ENCODE measurements at places on chromosomes 1 and 21. TPM values are rescaled to one million over a fixed set of nuclear protein-coding genes. Genes with fewer than 3 reads are reported as not detected.

Gene AMY1A
- not detected for total RNA-seq

Gene TMED5
- total RNA-seq, result 55.1 TPM

GRCh38 chr1:87113313-87113712 lies 198.9 kb downstream of the HS2ST1 start:
- no peaks in the 10 kb centered on the region for H3K36me3 ChIP-seq
- H3K4me3 ChIP-seq, result no peak overlapping the region
- DNase-seq, result no peak
- H3K27ac ChIP-seq, result no peak overlapping the region
- no peaks in the 10 kb centered on the region for H3K4me1 ChIP-seq

GRCh38 chr1:247475793-247476192 lies 17.9 kb upstream of the OR2B11 start:
- H3K36me3 ChIP-seq, result no peaks in the 10 kb centered on the region
- no peak for DNase-seq
- H3K4me3 ChIP-seq, result no peak overlapping the region
- H3K27ac ChIP-seq, result no peak overlapping the region

GRCh38 chr1:165144757-165145397 lies 211.6 kb downstream of the LMX1A start:
- H3K27ac ChIP-seq, result no peak overlapping the region
- no peaks in the 10 kb centered on the region for H3K27me3 ChIP-seq
- H3K36me3 ChIP-seq, result no peaks in the 10 kb centered on the region

DNA sequence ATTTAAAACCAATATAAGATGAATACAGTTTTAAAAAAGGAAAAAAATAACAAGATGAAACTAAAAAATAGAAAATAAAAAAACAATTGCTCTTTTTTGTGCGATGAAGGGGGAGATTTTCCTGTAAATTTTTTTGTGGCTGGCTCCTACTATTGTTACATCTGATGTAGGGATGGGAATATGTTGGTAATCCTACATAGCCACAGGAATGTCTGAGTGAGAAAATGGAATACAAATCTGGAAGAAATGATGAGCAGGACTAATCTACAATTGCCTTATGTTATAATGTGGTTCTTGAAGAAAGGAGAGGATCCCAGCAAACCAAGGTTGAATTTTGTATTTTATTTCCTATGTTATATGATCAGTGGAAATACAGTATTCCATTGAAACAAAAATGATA lies 40.9 kb downstream of the ATP6V1G3 start:
- no peaks in the 10 kb centered on the region for H3K27me3 ChIP-seq
- H3K4me1 ChIP-seq, result peaks cover 2% of the 10 kb centered on the region
- DNase-seq, result no peak
- no peak overlapping the region for H3K27ac ChIP-seq
- peaks cover 3% of the 10 kb centered on the region for H3K36me3 ChIP-seq

Gene SPATA45
- not detected for total RNA-seq

GRCh38 chr1:59432531-59433439 lies 135.9 kb downstream of the FGGY start:
- H3K27ac ChIP-seq, result no peak overlapping the region
- H3K4me3 ChIP-seq, result no peak overlapping the region
- H3K36me3 ChIP-seq, result no peaks in the 10 kb centered on the region
- no peaks in the 10 kb centered on the region for H3K27me3 ChIP-seq
- DNase-seq, result no peak

GRCh38 chr1:58785442-58786058 lies 1.7 kb upstream of the JUN start:
- peaks cover 27% of the 10 kb centered on the region for H3K4me1 ChIP-seq
- DNase-seq, result peak; percentile 15
- H3K27ac ChIP-seq, result peak overlapping the region; percentile 96
- peaks cover 2% of the 10 kb centered on the region for H3K36me3 ChIP-seq

Gene VHLL
- not detected for total RNA-seq

Gene IVL
- total RNA-seq, result not detected

All from T-helper 17 cell (primary cell).